GDM1 (cell line): ENCODE measurements at places on chromosomes 4 and X.

DNA sequence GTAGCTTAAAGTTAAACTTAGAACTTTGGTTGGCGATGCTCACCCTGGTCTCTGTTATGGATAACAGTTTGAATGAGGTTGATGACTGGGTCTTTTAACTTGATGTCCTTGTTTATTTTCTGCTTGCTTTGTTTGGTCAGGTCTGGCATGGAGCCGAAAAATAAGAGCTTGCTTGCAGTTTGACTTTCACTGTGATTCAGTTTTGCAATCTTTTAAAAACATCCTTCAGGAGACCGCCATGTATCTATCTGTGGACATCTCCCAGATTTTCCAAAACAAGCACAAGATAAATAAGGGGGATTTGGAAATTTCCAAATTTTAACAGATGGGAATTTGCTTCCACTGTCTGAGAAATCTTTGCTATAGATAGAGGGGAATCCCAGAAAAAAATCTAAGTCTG is 246.7 kb downstream of the PALLD start:
- no peak for DNase-seq

GRCh38 chrX:107025545-107025944 is 25.5 kb upstream of the MORC4 start:
- DNase-seq = no peak

- no peak for DNase-seq
Measured at GRCh38 chr4:1045193-1045594, 33.8 kb downstream of the FGFRL1 start.

- DNase-seq = no peak
Measured at GRCh38 chrX:140815868-140816267, 106.3 kb downstream of the LINC00632 start.

DNA sequence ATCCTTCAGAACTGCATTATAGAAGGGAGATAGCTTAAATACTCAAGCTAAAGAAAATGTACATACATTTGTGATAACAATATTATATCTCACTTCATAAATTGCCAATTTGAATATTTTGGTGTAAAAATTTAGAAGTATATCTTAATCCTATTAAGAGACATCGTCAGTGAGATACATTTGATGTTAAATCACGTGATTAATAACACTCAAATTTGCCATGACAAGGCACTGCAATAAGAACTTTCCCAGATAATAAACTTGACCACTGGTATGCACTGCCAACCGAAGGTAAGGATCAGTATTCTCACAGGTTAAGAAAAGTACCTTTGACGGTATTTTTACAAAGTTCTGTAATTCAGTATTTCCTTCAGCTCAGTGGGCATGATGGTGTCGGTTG is 764.7 kb upstream of the FRG1 start:
- DNase-seq = no peak

DNA sequence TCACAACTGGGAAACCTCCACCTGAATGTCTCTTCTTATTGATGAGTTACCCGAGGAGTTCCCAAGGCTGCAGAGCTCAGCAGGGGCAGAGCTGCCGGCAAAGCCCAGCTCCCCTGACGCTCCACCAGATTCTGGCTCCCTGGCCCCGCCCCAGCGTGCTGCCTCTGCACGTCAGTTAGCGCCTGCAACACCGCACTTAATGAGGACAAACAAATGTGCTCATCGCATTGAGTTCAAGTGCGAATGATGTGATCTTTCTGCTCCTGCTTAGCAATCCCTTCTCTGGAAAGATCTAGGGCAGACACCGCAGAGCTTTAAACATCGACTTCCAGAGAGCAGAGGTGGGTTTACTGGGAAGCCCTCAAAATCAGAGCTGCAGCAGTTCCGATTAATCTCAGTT is 55.5 kb upstream of the FBXW7 start:
- DNase-seq = no peak

- DNase-seq = peak; percentile 60
Measured at GRCh38 chrX:40013266-40014195, 84.2 kb downstream of the BCOR start.
